CD4-positive, alpha-beta T cell treated with Interleukin-10 for 1 hour (primary cell): ENCODE measurements at places on chromosomes 5 and 9.

DNA sequence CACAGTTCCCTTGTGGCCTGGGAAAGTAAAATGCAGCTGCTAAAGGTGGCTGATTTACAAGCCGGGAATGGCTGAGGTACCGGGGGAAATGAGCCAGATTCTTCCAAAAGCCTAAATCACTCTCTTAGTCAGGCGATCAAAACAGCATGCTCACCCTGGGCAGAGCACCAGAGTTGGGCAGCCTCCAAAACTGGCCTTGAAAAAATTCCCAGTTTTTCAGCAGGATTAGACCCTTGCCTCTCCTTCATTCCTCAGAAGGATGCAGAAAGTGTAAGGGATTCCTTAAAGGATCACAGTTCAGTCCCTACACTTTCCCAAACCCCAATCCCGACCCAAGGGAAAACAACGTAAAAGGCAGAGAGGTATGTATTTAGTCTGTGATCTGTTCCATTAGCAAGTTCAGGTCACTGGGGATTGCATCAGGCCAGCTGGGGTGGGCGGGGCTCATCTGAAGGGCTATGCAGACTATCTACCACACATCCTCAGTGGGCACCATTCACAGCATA is 16.9 kb downstream of the TMEM174 start:
- DNase-seq: no peak

GRCh38 chr9:12859704-12860251 is 85.0 kb downstream of the LURAP1L start:
- no peak for DNase-seq

- DNase-seq: no peak
These were observed 103.7 kb downstream of the SIL1 start for GRCh38 chr5:139094154-139095131.

GRCh38 chr5:93621327-93621798 is 38.3 kb downstream of the NR2F1 start:
- DNase-seq: peak; percentile 28

GRCh38 chr9:36832164-36832795 is 201.8 kb downstream of the PAX5 start:
- no peak for DNase-seq

- DNase-seq: no peak
These were observed 601.8 kb upstream of the ZNF608 start for GRCh38 chr5:125348221-125348692.
